Stimulated activated CD4-positive, alpha-beta T cell treated with anti-CD3 and anti-CD28 coated beads, TNF-alpha, amount 100 ng/mL, for 48 hours (primary cell): ENCODE measurements at places on chromosomes 1 and 21.

DNA sequence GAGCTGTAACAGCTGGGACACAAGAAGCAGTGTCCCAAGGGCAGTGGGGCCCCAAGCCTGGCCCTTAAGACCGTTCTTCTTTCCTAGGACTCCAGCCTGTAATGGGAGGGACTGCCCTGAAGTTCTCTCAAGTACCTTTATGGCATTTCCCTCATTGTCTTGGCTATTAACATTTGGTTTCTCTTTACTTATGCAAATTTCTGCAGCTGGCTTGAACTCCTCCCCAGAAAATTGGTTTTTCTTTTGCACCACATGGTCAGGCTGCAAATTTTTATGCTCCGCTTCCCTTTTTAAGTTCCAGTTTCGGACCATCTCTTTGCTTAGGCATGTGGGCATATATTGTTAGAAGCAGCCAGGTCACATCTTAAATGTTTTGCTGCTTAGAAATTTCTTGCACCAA lies 3.1 kb upstream of the MROH9 start:
- DNase-seq = no peak

DNA sequence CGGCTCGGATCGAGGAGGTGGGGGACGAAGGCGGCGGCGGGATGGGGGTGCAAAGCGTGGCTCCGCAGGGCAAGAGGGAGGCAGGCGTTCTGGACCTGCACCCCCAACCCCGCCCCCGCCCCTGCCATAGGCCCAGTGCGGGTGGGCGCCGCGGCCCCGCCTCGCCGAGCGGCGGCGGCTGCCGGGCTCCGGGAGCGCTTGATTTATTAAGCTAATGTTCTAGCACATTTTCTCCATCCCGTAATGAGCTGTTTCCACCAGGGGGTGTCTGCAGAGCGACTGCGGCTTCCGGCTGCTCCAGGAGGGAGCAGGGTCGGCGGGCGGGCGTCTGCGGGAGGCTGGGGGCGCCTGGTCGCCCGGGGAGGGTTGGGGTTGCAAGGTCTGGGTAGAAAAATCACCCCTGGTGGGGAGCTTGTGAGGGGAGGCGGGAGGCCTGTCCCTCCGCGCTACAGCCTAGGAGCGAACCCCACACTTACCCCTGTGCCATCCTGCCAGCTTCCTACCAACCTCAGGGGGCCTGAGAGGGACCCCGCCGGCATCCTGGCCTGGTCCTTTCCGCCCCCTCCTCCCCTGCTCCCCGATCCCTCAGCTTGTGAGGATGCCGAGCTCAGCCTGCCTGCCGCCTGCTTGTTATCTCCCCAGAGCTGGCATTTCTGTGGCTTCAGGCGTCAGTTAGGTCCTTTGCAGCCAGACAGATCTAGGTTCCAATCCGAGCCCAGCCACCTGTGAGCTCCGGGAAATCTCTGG lies 48.5 kb upstream of the ACOT11 start:
- DNase-seq = no peak

GRCh38 chr1:36884801-36885200 lies 149.5 kb downstream of the GRIK3 start:
- DNase-seq = no peak

- no peak for DNase-seq
Observed at GRCh38 chr1:40411294-40411693, 37.8 kb downstream of the SMAP2 start.

DNA sequence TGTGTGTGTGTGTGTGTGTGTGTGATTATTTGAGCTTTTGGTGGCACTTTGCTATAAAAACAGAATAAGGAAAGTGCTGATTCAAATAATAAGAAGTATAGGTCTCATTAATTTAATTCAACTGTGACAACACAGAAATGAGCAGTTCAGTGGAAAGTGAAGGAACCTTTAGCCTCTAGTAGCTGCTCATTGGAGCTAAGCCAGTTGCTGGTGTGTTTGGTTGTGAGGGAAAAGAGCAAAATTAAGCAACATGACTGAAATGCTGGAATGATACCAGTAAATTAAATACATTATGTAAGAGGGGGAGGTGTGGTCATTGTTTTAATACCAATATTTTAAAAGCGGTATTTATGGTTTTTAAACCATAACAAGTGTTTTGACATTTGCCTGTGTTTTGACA lies 55.2 kb downstream of the KIAA0040 start:
- DNase-seq = no peak

DNA sequence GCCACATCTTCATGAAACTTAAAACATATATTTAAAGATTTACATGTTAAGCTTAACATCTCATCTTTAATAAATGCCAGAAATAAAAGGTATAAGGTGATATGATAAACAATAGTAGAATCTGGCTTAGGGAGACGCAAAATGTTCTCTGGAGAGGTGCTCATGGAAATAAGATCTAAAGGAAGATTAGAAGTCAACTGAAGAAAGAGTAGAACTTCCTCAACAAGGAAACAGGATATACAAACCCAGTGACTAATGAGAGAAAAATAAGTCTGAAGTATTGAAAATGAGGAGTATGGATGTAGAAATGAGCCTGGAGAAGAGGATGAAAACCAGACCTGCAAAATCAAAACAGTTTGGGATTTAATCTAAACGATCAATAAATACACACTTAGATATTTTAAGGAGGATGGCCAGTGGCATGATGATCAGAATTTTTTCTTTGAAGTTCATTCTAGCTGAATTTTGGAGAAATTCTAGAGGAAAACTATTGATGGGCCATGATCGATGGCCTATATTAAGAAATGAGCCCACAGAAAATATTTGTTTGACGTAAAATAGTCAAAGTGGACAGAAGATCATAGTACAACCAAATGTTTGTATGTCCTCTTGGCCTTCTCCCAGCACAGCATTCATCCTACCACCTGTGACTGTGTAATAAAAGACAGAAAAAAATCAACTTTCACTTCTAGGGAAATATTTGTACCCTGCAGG lies 387.9 kb upstream of the PTBP2 start:
- no peak for DNase-seq

GRCh38 chr1:156065212-156065611 lies 4.3 kb downstream of the RAB25 start:
- DNase-seq = no peak

GRCh38 chr1:25123551-25123950 lies 108.8 kb downstream of the SYF2 start:
- no peak for DNase-seq

DNA sequence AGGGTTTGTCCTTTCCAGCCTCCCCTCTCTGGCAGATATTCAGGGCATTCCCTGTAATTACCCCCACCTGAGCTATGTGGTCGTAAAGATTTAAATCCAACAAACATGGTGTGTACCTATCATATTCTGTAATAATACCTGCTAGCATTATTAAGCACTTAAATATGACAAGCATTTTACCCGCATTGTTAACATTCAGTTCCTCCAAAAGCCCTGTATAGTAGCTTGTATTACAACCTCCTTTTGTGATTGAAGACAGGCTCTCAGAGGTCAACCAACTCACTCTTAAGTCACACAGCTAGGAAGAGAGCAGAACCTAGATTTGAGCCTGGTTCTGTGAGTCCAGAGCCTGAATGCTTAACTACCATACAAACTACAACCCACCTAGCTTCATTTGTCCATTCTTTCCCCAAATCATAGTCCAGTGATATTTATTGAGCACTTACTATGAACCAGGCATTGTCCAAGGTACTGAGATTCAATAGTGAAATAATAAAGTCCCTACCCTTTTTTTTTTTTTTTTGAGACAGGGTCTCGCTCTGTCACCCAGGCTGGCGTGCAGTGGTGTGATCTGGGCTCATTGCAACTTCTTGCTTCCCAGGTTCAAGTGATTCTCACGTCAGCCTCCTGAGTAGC lies 13.8 kb upstream of the KDM4A start:
- DNase-seq = no peak

DNA sequence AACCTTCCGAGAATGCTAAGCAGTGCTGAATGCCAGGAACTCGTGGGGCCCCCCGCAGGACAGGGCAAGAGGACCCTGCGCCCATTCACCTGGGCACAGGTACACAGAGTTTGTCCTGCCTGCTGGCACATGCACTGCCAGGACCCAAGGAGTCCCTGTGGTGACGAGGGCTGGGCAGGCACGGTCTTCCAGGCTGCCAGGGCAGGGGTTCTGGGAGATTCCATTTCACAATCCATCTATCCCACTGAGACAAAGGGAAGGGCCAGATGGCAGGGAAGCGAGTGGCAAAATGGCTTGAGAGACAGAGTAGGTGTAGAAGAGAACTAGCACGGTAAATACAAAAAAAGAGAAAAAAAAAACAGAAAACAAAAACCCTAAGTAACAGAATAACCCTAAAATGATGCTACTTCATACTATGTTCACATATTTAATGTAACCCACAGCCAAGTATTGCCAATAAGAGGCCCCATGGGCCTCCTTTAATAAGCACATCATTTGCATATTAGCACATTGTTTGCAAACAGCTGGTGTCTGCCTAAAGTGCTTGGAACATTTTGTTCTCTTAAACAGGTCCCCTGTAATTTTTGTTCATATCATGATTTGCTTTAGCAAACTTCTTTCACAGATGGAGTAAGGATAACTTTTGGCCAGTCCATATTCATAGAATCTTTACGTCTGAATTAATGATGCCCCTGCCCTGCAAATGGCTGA lies 83.8 kb downstream of the STUM start:
- DNase-seq = no peak

GRCh38 chr1:157455318-157455717 lies 97.0 kb downstream of the FCRL5 start:
- DNase-seq = no peak

DNA sequence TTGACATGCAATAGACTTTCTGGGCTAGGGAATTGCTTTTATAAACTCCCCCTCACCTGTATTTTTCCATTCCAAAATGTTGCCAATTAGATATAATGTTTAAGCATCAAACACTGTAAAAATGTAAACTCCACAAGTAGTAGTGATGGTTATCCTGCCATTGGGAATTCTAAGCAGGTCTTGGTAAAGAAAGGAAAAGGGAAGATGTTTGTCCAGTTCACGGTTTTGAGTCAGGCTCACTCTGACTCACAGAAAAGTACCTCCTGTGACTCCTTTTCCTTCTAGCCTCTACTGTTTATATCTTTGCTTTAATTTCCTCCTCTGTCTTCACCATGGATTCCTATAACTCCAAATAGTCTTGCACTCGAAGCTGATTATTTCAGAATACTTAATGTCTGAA lies 19.0 kb upstream of the PTPN14 start:
- no peak for DNase-seq

DNA sequence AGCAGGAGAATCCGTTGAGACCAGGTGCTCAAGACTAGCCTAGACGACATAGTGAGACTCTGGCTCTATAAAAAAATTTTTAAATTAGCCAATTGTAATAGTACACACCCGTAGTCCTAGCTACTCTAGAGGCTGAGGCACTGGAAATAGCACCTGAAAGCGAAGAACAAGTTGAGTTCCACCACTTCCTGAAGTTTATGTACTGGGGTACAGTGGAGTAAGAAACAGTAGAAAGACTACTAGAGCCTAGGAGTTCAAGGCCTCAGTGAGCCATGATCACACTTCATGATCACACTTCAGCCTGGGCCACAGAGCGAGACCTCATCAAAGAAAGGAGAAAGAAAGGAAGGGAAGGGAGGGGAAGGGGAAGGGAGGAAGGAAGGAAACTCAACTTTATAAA lies 19.8 kb downstream of the RSBN1 start:
- DNase-seq = no peak

DNA sequence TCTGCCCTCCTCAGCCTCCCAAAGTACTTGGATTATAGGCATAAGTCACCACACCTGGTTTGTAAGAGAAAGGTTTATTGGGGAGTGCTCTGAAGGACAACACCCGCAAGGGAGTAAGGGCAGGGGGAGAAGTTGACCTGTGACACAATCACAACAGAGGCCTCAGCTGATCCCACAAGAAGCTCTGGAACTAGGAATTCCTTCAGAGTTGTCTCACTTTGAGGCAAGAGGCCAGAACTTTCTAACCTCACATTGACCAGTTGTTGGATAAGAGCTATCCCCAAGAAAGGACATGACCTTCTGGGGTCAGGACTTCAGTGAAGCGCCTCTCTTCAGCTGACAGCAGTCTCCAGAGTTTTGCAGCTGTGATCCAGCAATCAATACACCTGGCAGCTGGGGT lies 27.4 kb upstream of the RC3H1 start:
- no peak for DNase-seq
